ENCODE measurements at places on chromosomes 11 and 22.

DNA sequence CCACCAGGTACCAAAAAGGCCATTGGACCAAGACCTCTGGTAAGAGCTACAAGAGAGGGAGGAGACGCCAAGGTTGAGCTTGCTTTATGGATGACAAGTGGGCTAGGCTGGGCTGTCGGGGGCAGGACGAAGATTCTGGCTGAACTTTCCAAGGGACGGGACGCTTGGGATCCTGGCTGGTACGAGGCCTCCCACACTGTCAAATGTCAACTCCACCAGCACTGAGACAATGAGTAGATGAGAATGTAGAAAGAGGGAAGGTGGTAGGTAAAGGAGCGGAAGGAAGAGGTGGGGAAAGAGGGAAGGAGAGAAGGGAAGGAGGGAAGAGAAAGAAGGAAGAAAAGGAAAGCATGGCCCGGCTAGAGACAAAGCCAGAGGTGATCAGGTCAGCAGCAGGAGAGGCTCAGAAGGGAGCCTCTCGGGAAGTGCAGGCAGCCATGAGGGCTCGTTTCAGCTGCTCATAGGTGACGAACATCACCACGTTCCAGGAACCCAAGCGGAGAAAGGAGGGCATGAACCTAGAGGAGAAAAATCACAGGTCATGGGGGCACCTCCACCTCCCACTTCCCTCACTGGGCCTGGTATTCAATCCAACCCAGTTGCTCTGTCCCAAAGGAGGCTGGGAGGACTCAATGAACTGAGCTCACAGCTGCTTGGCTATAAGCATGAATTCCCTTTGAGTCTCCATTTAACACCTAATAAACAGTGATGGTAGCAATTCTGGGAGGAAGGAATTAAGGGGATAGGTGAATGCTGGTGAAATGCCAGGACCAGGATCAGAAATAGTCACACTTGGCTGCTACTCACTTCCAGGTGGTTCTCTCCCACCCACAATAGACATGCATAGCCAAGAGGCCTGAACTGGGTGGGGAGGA, 7.8 kb downstream of the UCP2 start:
- DNase-seq: no peak

GRCh38 chr11:72179049-72179803, 12.7 kb upstream of the FOLR1 start:
- no peak for DNase-seq

- DNase-seq: no peak
These were observed 2.2 kb downstream of the BRD1 start for GRCh38 chr22:49825436-49825835.

DNA sequence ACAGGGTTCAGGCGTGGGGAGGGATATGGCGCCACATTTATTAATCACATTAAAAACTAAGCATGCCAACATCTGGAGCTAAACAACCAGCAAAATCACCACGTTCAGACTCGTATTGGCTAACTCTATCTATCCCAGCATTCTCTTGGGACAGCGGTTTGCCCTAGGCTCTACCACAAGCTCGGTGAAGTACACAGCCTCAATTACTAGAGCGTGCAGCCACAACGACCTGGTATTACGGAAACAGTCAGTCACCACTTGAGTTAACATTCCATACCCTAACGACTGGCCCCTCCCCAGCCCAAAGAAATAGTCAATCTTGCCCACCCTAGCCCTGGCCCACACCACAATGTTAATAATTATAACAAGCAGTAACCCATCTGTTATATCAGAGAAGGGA, 32.1 kb downstream of the APOL5 start:
- DNase-seq: peak; percentile 26

- DNase-seq: no peak
These were observed 261.5 kb downstream of the BRD1 start for GRCh38 chr22:49566141-49566541.

DNA sequence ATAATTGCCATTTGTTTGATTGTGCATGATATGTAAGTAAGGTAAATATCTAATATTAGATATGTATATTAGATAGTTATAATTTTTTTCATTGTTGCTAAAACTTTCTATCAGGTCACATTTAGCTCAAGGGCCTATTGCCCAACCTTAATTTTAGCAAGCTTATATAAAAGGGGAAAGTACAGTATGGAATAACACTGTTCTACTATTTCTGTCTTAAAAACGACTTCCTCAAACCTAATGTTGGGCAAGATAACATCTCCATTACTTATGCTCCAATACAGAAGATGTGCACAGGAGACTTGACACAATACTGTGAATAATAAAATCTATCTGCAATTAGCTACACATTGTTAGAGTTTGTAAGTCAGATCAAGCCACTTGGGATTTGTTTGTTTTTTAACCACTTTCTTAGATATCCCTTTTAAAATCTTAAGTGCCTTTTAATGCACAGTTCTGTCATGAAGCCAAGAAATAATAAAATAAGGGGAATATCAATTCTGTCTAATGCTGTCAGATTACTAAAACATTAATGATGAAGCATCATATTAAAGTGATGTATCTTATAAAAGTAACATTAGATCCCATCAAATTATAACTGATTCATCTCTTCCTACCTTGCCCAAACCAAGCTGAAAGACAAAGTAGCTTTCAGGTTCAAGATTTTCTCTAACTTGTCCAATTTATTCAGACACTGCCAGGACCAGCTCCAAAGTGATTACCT, 98.1 kb downstream of the SIK3 start:
- no peak for DNase-seq

DNA sequence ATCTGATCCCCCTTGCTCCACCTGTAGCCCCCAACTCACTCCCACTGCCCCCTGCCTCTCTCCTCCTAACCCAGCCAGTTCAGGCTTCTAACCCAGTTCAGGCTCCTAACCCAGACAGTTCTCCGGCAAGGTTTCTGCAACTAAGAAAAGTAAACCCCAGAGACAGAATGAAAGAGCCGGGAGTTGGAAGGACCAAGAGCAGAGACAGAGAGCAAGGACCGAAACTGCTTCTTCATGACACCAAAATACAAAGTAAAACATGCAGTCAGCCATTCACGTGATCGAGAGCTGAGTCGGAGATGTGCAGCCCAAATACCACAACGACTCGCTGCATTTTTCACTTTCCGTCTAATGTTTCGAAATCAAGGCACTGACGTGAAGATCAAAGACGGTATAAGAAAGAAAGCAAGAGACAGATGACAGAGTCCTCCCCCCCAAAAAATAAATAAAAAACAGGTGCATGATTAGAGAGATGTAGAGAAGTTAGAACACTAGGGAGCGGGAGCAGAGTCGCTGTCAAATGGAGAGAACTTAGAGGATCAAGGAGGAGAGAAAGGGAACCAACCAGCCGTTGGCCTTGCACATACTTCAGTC, 884 bp downstream of the IL10RA start:
- no peak for DNase-seq

DNA sequence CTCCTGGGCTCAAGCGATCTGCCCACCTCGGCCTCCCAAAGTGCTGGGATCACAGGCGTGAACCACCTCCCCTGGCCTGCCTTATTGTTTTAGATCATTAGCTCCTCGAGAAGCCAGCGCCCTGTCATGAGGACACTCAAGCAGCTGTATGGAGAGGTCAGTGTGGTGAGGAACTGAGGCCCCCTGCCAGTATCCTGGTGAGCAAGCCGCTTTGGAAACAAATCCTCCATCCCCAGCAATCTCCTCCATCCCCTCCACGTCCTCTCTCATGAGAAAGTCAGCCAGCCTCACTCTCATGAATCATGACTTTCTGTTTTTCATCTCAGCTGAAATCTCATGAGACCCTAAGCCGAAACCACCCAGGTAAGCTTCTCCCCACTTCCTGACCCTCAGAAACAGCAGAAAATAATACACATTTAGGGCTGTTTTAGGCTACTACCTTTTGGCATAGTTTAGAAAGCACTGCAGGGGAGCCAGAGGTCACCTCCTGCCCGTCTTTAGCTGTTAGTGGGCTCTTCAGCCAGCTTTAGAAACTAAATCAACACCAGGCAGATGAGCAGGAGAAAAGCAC, 56.0 kb downstream of the CTTN start:
- DNase-seq: no peak

Measured in ELF-1 (cell line).